Cardiac ventricle fibroblast (primary cell): ENCODE measurements at places on chromosomes 13 and 19. TPM values are rescaled to one million over a fixed set of nuclear protein-coding genes. Genes with fewer than 3 reads are reported as not detected.

ZNF221 gene
- 7.6 and 10.6 TPM in 2 replicates for total RNA-seq

MCEMP1 gene
- total RNA-seq, result not detected in 2 replicates

GSX1 gene
- total RNA-seq, result not detected in 2 replicates

NLRP4 gene
- total RNA-seq, result not detected in 2 replicates

CEACAM20 gene
- not detected in 2 replicates for total RNA-seq

CDC34 gene
- 55.1 and 58.4 TPM in 2 replicates for total RNA-seq

UCHL3 gene
- total RNA-seq, result 19.3 and 29.0 TPM in 2 replicates
